ENCODE measurements at places on chromosomes 2 and 18.

DNA sequence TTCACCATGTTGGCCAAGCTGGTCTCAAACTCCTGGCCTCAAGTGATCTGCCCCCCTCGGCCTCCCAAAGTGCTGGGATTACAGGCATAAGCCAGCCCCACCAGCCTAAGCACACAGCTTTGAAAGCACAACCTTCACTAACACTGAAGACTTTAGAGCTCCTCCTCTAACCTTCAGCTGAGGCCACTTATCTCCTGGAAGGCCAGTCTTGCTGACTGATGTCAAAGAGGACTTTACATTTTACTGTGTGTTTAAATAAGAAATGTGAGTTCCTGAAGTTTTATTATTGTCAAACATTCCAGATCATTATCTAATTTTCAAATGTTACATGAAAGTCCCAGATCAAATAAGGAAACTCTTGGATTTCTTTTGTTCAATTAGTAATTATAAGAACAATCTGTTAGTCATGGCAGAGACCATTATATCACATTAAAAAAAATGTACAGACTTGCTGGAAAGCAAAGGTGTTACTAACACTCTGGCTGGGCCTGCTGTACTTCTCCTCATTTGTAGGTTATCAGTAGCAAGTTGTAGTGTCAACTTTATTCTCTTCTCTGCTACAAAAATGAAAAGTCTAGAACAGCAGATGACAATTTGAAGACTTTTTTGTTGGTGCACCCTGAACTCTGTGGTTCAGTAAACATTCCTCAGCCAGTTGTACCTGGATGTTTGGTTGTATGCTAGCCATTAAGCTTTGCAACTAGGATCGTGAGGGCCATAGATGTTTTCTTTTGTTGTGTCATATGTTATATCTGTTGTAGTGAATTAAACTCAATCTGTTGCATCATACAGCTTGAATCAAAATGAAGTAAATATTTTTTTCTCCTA, 80.0 kb downstream of the AOX1 start:
- no peak for DNase-seq

GRCh38 chr18:4254840-4255239, 200.3 kb downstream of the DLGAP1 start:
- no peak for DNase-seq

DNA sequence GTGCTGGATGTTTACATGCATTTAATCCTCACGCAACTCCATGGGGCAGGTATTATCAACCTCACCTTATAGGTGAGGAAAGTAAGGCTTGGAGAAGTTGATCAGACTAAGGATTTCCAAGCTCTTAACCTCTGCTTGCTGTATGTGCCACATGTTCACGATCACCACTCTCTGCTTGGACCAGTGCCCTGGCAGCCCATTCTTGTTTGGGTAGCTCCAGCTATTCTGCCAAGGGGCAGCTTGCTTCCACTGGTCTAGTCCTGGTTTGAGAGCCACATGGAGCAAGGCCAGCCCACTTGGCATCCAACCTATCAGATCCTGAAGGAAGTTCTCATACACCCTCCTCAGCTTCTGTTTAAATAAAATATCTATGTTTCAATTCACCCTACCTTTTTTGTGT, 14.3 kb downstream of the PLB1 start:
- DNase-seq = no peak

DNA sequence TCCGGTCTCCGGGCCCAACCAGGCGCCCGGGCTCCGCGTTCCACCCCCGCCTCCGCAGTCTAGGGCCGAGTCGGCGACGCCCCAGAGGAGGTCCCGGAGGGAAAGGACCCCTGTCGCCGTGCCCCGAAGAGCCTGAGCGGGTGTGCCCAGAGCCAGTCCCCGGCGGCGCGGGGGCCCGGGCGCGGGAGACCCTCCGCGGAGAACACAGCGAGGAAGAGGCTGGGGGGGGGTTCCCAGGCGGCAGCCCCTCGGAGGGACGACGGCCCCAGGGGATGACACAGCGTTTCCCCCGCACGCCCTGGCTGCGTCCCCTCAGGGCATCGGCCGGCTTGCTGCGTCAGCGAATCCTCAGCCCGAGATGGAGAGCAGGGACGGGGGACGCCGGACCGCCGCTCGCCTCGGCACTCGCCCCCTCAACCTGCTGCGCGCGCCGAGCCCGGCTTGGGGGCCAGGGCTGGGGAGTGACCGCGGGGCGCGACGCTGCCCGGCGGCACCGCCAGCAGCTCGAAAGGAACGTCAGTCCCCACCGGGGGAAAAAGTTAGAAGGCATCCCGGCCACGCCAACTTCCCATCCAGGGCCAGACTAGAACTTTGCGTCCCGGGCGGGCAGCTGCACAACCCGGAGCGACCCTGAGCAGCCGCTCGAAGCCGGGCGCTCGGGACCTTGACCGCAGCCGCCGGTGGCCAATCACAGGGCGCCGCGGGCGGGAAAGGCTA, 711 bp downstream of the SFXN5 start:
- no peak for DNase-seq

- no peak for DNase-seq
These were observed 94.5 kb upstream of the CCDC150 start for GRCh38 chr2:196544906-196545433.

DNA sequence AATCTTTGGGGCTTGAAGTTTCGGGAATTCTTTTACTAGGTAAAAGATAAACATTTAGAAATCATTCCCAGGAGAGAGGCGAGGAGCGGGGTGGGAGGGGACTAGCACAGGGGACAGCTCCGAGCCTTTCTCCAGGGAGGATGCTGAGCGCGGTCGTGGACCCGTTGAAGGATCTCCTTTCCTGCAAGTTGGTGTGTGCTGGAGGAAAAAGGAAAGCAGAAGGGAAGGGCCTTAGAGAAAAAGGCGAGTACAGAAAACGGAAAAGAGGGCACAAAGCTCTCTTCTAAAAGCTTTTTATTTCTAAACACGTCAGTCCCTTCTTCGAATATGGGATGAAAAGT, 640 bp downstream of the SLC39A6 start:
- peak; percentile 4 for DNase-seq

- no peak for DNase-seq
These were observed 38.1 kb downstream of the LRRTM4 start for GRCh38 chr2:77484026-77484425.
